NCI-H510A (cell line): ENCODE measurements at places on chromosomes 16 and 17.

GRCh38 chr17:38349097-38349730, 2.4 kb upstream of the SOCS7 start:
- DNase-seq: peak; percentile 77

- DNase-seq: no peak
Measured at GRCh38 chr16:58741976-58742375, 7.9 kb upstream of the GOT2 start.

- DNase-seq: no peak
Measured at GRCh38 chr17:50842506-50843149, 7.2 kb downstream of the WFIKKN2 start.

DNA sequence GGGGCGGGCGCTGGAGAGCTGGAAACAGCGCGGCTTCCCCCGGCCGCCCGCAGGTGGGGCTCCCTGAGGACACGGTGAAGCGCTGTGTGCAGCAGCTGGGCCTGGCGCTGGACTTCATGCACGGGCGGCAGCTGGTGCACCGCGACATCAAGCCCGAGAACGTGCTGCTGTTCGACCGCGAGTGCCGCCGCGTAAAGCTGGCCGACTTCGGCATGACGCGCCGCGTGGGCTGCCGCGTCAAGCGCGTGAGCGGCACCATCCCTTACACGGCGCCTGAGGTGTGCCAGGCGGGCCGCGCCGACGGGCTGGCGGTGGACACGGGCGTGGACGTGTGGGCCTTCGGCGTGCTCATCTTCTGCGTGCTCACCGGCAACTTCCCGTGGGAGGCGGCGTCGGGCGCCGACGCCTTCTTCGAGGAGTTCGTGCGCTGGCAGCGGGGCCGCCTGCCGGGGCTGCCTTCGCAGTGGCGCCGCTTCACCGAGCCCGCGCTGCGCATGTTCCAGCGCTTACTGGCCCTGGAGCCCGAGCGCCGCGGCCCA, 27.8 kb downstream of the SBK1 start:
- DNase-seq: no peak

DNA sequence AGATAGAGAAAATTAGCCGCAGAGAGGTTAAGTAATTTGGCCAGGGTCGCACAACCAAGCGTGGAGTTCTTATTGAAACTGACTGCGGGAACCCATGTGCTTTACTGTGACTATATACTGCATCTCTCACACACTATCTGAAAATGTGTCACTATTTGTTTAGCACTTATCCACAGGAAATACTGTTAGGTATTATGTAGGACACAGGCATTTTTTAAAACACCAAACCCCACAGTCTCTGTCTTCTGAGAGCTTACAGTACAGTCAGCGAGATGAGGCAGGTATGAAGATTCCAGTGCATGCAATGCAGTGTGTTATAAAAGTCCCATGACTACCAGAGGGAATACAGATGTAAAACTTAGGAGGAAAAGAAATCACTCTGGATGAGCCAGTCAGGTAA, 11.3 kb downstream of the RBL2 start:
- no peak for DNase-seq

- no peak for DNase-seq
Measured at GRCh38 chr17:79789943-79790804, 6.7 kb downstream of the CBX8 start.

GRCh38 chr17:82424001-82424862, 5.8 kb upstream of the OGFOD3 start:
- no peak for DNase-seq

DNA sequence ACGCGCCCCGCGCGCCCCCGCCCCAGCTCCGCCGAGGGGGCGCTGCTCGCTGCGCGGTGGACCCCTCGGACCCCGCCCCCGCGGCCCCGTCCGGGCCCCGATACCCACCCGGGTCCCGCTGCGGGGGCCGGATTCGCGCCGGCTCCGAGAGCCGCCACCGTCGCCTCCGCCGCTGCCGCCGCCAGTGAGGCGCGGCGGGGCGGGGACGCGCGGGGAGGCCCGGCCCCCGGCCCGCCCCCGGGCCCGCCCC, at the start of gene TBC1D16:
Gene TBC1D16 (minus strand): TSS at position 186 of the 250 bp plus-strand sequence. CDS start 22,325 bp downstream, outside the sequence.
- no peak for DNase-seq

- no peak for DNase-seq
Measured at GRCh38 chr17:82101301-82101715, 3.3 kb upstream of the FASN start.

DNA sequence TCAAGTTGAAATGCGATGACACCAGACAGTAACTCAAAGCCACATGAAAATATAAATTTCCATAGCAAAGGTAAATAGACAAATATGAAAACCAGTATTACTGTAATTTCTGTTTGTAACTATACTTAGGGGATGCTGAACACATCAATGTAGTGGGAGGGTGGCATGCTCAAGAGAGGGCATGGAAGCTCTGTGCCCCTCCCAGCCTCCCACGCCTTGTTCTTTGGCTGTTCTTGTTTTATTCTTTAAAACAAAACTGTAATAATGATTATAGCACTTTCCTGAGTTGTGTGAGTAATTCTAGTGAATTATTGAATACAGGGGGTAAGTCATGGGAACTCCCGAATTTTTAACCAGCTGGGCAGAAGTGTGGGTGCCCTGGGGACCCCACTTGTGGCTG, 11.0 kb upstream of the GPT2 start:
- DNase-seq: no peak

- no peak for DNase-seq
Measured at GRCh38 chr17:37502009-37502936, 12.6 kb downstream of the DUSP14 start.

GRCh38 chr16:10141671-10142070, 40.6 kb downstream of the GRIN2A start:
- DNase-seq: no peak

- DNase-seq: no peak
Measured at GRCh38 chr16:4922721-4923342, 14.1 kb downstream of the PPL start.

GRCh38 chr16:11985250-11985649, 8.7 kb downstream of the SNX29 start:
- no peak for DNase-seq

DNA sequence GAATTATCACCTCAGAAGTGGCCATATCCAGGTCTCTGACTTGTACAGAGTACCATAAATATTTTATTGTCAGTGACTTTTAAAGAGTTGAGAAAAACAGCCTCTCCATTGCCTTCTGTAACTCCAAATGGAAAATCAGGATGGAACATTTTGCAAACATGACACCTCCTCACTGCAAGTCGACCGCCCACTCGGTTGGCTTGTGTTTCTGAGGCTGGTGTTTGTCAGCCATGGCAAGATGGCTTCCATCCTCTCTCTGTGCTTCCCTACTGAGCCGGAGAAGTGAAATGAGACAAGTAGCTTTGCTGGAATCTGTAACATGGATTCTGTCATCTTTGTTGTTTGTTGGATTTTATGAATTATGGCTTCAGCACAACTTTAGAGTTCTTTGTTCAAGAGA, 172.8 kb downstream of the RBFOX1 start:
- no peak for DNase-seq

GRCh38 chr16:20243731-20244281, 83.5 kb downstream of the GP2 start:
- DNase-seq: no peak

DNA sequence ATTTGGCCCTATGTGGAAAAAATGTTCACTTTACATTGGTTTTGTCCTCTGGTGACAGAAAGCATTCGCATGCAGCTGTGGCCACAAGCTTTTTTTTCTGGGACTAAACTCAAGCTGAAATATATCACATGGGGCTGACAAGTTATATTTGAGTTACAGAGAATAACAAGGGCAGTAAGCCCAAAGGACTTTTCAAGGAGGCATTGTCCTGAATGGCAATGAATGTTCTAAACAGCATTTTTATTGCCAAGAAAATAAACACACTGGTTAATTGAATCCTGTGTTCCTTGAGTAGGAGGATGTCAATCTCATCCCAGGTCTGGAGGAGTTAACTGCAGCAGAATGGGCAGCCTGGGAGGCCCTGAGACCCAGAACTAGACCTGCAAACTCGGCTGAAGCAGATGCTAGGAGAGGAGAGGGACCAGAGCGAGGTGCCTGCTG, 114.5 kb downstream of the COPRS start:
- DNase-seq: no peak

- no peak for DNase-seq
Measured at GRCh38 chr17:62757500-62757951, 50.6 kb downstream of the MARCHF10 start.

GRCh38 chr17:74040291-74040690, 163.2 kb upstream of the RPL38 start:
- no peak for DNase-seq

GRCh38 chr17:4499431-4500190, 930 bp downstream of the SPNS2 start:
- DNase-seq: no peak

GRCh38 chr16:67781565-67781921, 24.8 kb downstream of the RANBP10 start:
- DNase-seq: no peak

DNA sequence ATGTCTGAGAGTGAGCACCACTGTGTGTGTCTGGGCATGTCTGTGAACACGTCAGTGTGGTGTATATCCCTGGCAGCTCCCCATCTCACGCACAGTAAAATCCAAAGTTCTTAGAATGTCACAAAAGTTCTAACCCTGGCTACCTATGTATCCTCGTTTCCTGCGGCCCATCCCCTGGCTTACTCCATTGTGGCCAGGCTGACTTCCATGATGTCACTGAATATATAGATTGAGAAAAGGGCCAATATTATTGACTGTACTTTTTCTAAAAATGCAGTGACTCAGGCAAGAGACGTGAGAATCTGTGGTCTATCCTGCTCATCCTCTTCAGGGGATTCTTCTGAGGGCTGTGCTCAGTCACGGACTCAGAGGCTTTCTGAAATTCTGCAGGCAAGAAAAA, 963 bp upstream of the METTL22 start:
- DNase-seq: no peak

GRCh38 chr16:21646721-21647561, 5.5 kb downstream of the IGSF6 start:
- no peak for DNase-seq

GRCh38 chr16:24935336-24935735, 79.8 kb downstream of the ARHGAP17 start:
- no peak for DNase-seq

GRCh38 chr16:1461146-1461545, 13.7 kb downstream of the CLCN7 start:
- DNase-seq: no peak

DNA sequence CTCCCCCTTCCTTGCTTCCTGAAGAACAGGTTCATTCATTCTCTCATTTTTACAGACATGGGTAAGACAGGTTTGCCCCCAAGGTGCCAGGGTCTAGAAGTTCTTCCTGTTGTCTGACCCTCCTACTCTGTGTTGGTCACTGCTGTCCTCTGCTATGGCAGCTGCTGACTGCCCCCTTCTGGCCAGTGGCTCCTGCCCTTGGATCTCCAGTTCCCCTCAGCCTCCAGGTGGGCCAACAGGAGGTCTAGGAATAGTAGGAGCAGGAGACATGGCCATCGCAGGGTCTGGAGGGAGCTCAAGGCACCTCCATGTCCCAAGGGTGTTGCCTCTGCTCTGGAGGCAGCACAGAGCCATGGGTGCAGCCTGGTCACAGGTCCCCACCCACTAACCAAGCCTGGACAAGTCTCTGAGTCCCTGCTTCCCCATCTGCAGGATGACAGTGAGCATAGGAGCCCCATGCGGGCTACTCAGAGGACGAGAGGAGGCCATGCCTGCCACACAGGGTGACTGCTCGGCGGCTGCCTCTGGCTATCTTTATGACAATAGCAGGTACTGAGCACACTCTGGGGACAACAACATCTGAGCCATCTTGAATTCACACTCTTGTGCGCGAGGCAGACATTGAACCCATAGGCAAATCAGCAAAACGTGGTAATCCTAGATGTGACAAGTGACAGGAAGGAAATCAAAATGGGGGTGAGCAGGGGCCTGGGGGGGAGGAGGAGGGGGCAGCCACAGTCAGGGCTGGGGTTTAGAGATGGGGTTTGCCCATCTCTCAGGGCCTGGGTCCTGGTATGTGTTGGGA, 27.0 kb upstream of the NXPH3 start:
- no peak for DNase-seq

GRCh38 chr16:79276501-79276900, 324.0 kb downstream of the MAF start:
- DNase-seq: no peak

- DNase-seq: peak; percentile 39
Measured at GRCh38 chr17:17313350-17313991, 10.3 kb downstream of the NT5M start.

GRCh38 chr16:67542464-67542863, 13.8 kb downstream of the RIPOR1 start:
- DNase-seq: no peak

GRCh38 chr16:83713597-83713996, 94.2 kb upstream of the HSBP1 start:
- DNase-seq: peak; percentile 52

GRCh38 chr16:48909231-48909630, 299.3 kb upstream of the N4BP1 start:
- no peak for DNase-seq

DNA sequence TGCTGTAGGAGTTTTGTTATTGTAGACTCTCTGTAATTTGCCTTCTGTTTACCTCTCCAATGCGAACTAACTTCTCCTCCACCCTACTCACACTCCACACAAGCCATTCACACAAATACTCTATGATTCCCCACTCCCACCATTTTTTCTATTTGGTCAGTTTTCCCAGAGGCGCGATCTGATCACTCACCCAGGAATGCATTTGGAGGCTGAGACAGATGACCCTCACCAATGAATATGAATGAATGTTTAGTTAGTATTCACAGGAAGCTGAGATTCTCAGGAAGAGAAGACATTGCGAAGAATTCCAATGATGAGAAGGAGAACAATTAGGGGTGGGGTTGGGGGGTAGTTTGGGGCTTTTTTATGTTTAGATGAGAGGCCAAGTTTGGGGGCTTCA, 10.5 kb upstream of the ANKFN1 start:
- no peak for DNase-seq

DNA sequence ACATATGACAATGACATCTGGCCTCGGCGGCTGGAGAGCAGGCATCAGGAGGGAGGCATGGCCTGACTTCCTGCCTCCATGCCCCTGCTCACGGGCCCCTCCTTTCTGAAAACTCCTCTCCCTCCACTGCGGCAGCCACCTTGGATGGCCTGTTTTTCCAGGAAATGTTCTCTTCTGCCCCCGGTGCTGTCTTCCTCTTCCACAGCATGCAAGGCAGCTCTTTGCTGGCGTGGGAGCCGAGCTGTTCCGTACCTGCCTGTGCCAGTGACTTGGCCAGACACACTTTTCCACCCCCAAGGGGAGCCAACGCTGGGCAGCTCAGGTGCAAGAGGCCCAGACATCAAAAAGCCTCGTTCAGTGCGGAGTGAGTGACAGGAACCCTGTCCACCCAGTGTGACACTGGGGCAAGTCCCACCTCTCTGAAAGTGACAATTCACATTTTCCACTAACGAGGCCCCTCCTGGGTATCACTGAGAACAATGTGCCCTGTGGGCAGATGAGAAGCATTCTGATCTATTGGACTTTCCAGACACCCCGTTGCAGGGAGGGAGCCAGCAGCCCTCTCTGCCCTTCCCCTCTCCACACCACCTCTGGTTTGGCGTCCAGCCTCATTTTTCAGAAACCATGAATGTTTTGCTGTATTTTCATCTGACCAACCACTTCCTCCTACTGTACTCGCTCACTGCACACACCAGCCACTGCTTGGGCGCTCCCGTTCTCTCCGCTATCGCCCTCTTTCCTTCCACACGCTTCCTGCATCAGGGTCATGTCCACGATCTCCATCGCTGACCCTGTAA, 31.2 kb downstream of the NSMCE1 start:
- DNase-seq: peak; percentile 27
